ENCODE measurements at places on chromosomes 12 and 14. TPM values are rescaled to one million over a fixed set of nuclear protein-coding genes. Genes with fewer than 3 reads are reported as not detected.
A peak's percentile ranks its signal among the peaks of the same experiment; 100 is the strongest.

DNA sequence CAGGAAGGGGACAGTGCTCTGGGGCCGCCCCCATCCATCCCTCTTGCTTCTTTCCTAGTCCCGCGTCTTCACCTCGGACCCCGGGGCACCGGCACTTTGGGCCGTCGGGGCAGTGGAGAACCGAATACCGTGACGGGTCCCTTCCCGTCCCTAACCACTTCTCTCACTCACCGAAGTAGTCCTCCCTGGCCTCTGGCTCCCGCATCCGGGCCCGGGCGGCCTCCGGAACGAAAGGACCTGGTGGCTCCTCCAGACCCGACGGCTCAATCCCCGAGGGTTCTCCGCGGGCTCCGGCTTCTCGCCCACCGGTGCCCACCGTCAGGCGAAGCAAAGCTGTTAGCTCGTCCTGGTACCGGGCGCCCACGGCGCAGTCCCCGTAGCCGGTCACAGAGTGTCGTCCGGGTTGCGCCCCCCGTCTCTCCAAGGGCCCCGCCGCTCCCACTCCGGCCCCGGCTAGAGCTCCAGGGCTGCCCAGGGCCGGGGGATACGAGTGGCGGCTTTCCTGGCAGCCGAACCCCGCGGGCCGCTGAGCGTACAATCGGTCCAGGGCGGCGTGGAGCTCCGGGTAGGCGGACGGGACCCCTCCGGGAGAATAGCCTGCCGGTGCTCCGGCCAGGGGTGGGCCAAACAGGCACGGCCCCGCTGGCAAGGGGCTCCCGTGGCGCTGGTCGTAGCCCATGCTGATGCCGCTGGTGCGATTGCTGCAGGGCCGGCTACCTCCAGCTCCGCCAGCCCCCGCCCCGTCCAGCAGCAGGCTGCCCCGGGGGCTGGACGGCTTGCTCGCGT, 1.1 kb downstream of the AJUBA start:
- DNase-seq, result peak; percentile 75

- DNase-seq, result no peak
Observed at GRCh38 chr12:65279369-65280112, 1.1 kb downstream of the MSRB3 start.

DNA sequence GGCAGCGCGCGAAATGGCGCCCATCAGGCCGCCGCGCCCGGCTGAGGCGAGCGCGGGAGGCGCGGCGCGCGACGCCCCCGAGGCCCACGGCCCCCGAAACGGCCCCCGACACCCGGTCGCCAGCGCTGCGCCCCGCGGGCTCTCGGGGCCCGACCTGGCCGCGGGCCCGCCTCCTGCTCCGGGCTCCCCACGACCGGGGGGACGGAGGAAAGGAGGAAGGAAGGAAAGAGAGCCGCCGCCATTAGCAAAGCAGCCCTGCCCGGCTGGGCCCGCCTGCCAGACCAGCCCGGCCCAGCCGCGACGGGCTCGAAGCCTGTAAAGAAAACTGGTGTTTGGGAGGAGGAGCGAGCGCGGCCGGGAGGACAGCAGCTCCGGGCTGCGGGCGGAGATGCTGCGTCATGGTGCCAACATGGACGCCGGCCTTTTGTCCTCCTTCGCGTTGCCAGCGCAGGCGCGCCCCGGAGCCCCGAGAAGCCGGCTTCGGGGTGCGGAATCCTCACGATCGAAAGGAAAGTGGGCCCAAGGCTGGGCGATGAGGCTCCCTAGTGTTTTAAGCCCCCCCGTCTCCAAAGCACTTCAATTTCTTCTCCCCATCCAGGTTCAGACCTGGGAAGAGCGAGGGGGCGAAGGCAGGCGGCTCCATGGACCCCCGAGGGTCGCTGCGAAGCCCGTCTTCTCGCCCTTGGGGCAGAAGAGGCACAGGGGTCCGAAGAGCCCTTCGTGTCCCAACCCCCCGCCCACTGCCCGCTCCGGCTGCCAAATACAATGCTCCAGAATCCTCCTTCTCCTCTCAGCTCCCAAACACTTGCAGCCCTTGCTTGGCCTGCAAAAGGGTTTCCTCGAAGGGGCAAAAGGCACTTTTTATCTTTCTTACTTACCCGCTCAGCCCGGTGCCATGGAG, 2.9 kb upstream of the SETD1B start:
- DNase-seq, result no peak

GRCh38 chr12:114700392-114701103, 16.6 kb upstream of the TBX3 start:
- no peak for DNase-seq

- DNase-seq, result no peak
Observed at GRCh38 chr12:116544656-116545055, 14.5 kb upstream of the MAP1LC3B2 start.

The KRT83 gene
- not detected for total RNA-seq

The PIWIL1 gene
- total RNA-seq, result not detected

DNA sequence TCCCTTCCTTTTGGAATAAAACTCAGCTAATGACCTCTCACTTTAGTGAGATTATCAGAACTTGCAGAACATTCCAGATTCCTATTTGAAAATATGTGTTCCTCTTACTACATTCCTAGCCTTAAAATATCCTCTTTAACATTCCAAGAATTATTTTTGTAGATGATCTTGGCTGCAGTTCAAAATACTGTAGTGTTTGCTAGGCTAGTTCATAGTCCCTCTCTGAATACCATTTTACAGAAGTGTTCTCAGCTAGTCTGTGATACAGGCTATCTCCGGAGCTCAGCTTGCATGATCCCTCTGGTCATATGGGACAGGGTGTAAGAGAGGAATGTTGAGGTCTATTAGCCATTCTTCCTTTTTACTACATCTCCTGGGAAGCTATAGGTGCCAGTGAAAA, 17.6 kb upstream of the GPR33 start:
- DNase-seq, result no peak

- no peak for DNase-seq
Observed at GRCh38 chr12:103707446-103707845, 120.4 kb downstream of the STAB2 start.

The BDKRB2 gene
- 0.13 TPM for total RNA-seq

- DNase-seq, result no peak
Observed at GRCh38 chr12:29082522-29082921, 66.6 kb upstream of the FAR2 start.

The OVCH1 gene
- 0.07 TPM for total RNA-seq

The PYGL gene
- total RNA-seq, result 46.6 TPM

All from H1 (cell line).